ENCODE measurements at places on chromosomes 3 and 15. TPM values are rescaled to one million over a fixed set of nuclear protein-coding genes. Genes with fewer than 3 reads are reported as not detected.

GRCh38 chr15:93246266-93247242 is 157.5 kb upstream of the RGMA start:
- DNase-seq, result no peak

GRCh38 chr3:133362539-133362938 is 37.3 kb upstream of the BFSP2 start:
- DNase-seq, result no peak

DNA sequence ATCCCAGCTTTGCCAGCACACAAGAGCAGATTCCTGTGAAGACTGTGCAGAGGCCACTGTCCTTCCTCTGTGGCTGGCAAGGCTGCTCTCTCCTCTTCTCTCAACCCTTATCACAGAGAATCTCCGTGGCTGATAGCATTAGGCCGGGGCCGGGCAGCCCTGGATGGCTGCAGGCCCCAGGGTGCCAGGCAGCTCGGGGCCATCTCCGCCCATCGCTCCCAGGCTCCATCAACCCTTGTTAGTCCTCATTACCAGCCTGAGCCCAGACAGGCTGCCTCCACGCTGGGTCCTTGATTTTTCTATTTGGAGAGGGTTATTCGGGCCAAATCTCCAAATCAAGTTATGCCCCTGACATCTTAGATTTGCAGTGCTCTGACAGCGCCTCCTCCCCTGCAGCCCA is 39.1 kb downstream of the MRPL46 start:
- DNase-seq, result no peak

The ACVR2B gene
- 1.9 TPM for total RNA-seq

The CACNA2D3 gene
- 0.14 TPM for total RNA-seq

- DNase-seq, result no peak
Measured at GRCh38 chr3:98770261-98771039, 7.3 kb downstream of the ST3GAL6 start.

DNA sequence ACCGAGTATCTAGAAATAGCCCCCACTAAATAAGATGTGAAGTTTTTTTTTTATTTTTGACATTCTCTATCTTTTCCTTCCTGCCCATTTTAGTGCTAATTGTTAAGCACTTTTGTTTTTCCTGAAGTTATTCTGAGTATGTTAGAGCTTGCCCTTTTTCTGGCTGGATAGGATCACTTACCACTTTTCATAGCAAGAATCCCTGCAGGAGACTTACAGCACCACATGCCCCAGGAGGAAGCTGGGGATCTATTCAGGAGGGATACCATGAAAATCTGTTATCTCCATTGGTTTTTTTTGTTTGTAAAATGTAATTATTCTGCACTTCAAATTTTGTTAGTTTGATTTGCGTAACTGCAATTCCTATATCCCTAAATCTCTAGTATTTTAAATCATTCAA is 968.4 kb downstream of the ZPLD1 start:
- DNase-seq, result no peak

The CHRD gene
- total RNA-seq, result 0.43 TPM

DNA sequence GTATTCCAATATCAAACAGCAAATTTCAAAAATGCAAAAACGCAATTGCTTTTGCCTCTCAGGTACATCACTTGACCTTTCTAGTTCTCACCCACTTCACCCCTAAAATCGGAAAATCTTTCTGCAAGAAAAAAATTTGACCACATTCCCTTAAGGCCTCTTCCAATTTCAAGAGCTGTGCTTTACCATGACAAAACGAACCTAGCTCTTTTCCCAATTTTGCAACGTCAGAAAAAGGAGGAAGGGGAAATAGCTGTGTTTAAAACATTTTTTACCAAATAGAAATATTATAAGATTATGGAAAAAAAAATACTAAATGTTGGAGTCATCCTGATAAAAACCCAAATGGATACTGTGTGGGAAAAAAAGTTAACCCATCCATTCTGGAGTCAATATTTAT is 1.1 kb upstream of the NR2C2 start:
- DNase-seq, result no peak

The TMCO5A gene
- total RNA-seq, result not detected

DNA sequence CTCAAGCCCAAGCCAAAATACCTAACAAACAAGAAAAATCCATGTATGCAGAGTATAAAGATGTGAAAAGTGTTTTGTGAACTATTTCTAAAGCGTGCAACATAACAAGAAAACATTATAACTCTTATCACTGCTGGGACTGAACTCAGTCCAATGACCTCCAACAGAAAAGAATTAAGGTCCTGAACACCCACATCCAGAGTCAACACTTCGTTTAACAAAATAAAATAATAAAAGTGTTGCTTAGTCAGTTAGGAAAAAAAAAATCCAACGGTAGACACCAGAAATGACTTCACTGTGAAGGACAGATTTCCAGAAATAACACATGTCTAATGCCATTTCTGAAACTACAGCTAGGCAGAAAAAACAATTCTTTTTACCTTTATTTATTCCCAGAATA is 28.0 kb downstream of the MB21D2 start:
- no peak for DNase-seq

GRCh38 chr3:13894807-13895154 is 14.9 kb upstream of the WNT7A start:
- no peak for DNase-seq

- no peak for DNase-seq
Measured at GRCh38 chr3:183318877-183319276, 65.8 kb downstream of the B3GNT5 start.

The DBR1 gene
- 25.1 TPM for total RNA-seq

The SLC22A13 gene
- not detected for total RNA-seq

GRCh38 chr15:55782901-55783300 is 39.9 kb upstream of the PRTG start:
- no peak for DNase-seq

The AMT gene
- total RNA-seq, result 0.58 TPM

- no peak for DNase-seq
Measured at GRCh38 chr3:108298056-108298455, 1.7 kb downstream of the HHLA2 start.

The C3orf85 gene
- total RNA-seq, result not detected

DNA sequence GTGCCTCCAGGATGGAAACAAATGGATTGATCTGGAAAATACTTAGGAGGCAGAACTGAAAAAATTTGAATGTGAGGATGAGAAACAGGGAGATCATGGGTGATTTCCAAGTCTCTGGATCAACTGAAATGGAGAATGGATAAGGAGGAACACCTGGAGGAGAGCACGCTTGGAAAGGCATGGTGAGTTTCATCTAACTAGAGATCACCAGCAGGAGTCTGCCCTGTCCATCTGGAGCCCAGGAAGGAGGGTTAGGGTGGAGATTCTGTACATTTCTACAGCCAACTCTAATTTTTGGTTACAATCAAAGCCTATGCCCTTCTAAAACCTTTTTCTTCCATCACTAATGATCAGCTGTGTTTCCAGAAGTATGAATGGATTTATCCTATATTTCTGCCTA is 995.9 kb upstream of the CFAP20DC start:
- no peak for DNase-seq

DNA sequence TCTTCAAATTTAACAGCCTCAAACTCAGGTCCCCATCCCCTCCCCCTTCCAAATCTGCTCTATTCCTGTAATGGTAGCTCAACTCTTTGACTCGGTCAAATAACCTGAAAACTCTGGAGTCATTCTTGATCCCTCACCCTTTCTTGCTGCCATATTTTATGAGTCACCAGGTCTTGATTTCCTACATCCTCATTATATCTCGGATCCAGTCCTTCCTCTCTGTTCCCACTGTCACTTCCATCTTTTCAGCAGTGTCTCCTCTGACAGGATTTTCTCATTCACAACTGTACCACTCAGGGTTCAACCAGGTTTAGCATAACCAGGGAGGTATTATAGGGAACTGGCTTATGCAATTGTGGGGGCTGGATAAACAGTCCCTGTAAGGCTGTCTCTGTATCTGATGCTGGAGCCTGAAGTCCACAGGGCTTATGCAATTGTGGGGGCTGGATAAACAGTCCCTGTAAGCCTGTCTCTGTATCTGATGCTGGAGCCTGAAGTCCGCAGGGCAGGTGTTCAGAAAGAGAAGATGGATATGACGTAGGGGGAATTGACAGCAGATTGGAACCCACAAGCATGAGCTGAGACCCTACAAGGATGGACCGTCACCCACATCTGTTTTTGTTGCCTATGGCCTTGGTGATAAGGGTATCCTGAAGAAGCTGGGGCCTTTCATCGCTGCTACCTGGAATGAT is 9.1 kb upstream of the FETUB start:
- peak; percentile 37 for DNase-seq

The AADACL2 gene
- total RNA-seq, result not detected

The EBLN2 gene
- total RNA-seq, result 1.6 TPM

DNA sequence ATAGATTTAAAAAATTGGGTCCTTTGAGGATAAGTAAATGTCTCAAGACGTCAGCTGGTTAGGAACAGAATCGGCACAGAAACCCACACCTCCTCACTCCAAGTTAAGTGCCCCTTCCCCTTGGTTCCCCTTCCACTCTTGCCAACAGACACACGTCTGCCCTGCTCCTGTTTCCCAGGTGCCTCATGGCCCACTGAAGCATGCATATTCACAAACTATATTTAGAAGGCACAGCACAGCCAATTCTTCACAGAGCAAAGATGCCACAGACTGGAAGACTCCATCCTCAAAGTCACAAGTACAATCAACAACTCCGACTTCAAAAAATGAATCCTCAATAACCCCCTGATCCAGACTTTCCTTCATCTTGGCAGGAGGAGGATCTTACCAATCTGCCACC is 295.4 kb upstream of the NR2F2 start:
- no peak for DNase-seq

GRCh38 chr3:180048840-180049239 is 12.1 kb upstream of the PEX5L start:
- no peak for DNase-seq

GRCh38 chr3:43296565-43296964 is 10.2 kb downstream of the SNRK start:
- no peak for DNase-seq

DNA sequence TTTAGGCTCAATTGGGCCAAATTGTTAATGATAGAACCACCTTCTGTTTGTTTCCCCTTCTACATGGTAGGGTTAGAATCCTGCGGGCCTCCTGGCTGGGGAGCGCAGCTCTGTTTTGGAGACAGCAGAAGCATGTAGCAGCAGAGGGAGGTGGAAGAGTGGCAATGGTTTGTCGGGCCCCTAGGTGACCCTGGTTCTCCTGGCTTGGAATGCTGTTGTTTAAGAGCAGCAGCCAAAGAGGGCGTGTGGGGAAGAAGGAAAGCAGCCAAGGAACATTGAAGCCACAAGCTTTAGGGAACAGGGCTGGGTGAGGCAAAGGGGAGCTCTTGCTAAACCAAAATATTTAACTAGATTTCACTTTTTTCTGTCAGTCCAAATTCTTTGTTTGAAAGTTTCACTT is 213.7 kb upstream of the NR2E3 start:
- DNase-seq, result no peak

GRCh38 chr3:82229397-82229796 is 468.0 kb upstream of the GBE1 start:
- no peak for DNase-seq

GRCh38 chr3:44954962-44955361 is 21.0 kb downstream of the ZDHHC3 start:
- DNase-seq, result peak; percentile 79

DNA sequence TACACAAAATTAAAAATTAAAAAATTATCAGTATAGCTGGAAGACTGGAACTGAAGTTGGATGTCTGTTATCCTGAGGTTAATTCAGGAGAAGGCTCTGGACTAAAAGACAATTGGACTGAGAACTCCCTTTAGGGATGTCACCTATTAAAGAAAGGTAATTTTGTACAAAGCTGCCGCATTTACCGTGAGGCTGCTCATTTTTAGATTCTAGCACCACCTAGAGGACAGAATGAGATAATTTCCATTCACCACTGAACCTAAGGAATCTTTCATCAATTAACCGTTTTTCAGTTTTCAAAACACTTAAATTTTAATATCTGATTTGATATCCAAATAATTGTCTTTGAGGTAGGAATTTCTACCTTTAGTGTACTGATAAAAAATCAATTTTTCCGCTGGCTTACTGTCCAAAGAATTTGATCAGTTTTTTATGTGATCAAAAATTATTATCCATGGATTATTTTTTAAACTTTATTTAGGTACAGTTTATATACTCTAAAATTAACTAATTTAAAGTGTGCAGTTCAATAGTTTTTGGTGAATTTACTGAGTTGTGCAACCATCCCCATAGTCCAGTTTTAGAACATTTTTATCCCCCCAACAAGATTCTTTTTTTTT is 106.7 kb upstream of the TNIK start:
- peak; percentile 47 for DNase-seq

The SEMA3G gene
- total RNA-seq, result 0.53 TPM

The GOLGA6L9 gene
- 0.67 TPM for total RNA-seq

DNA sequence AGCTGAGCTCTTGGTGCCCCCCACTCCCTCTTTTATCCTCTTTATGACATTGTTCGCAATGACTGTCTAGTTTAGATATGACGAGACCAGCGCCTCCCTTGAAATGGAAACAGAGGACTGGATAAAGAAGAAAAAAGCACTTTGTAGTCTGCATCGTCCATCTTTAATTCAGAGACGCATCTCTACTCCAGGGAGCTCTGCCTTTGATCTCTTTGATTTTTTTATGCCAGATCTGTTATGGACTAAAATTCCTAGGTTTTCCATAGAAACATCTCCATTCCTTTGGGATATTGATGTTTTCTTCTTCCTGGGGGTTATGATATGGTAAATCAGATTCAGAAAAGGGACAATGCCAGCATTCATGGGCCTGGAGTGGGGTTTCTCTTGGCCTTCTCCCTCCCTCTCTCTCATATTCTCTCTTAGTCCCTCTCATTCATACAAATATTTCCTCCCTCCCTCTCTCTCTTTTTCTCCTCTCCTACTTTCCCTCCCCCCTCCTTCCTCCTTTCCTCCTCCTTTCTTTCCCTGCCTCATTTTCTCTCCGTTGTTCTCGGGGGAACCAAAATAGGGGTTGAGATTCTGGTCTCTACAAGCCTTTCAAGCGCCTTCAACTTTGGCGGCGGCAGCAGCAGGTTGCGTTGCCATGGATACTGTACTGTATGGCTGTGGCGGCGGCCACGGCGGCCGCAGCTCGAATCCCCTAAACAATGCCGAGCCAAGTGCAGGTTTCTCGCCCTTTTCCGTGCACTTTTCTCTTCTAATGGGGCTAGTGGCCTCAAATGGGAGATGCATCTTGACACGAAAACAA is 45.5 kb downstream of the ZIC4 start:
- DNase-seq, result no peak

The ZBED2 gene
- total RNA-seq, result 0.20 TPM

GRCh38 chr3:37574177-37574943 is 287.3 kb upstream of the CTDSPL start:
- no peak for DNase-seq

- DNase-seq, result no peak
Measured at GRCh38 chr3:124998247-124998630, 57.6 kb downstream of the HEG1 start.

The ITGA11 gene
- total RNA-seq, result 0.77 TPM

The NUP210 gene
- 0.39 TPM for total RNA-seq

The SH2D7 gene
- not detected for total RNA-seq

- DNase-seq, result no peak
Measured at GRCh38 chr15:71082803-71083202, 32.5 kb upstream of the THSD4 start.

The ACKR2 gene
- total RNA-seq, result not detected

GRCh38 chr15:89333959-89334509 is 590 bp downstream of the POLG start:
- DNase-seq, result no peak

Data from HT1080 (cell line).